ENCODE measurements at places on chromosomes 7 and 10.

DNA sequence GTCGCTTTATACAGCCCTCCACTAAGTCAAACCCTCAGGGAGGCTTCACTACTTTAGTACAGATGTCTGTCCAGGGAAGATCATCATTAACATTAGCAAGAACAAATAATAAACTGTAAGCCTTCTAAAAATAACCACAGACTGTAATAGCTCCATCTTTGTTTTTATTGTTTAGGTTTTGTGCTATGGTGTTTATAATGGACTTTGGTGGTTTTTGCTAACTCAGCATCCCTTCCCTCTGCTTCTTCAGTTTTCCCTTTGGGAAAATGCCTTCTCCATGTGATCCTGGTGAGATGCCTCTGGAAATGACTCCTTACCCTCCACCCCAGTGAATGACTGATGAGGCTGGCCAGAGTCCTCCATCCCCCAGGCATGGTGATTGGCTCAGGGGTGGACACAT, 131.3 kb downstream of the ICA1 start:
- no peak for DNase-seq

- no peak for DNase-seq
These were observed 79.6 kb downstream of the NHLRC2 start for GRCh38 chr10:113933894-113934532.

GRCh38 chr10:132192991-132193665, 6.4 kb downstream of the DPYSL4 start:
- DNase-seq: no peak

DNA sequence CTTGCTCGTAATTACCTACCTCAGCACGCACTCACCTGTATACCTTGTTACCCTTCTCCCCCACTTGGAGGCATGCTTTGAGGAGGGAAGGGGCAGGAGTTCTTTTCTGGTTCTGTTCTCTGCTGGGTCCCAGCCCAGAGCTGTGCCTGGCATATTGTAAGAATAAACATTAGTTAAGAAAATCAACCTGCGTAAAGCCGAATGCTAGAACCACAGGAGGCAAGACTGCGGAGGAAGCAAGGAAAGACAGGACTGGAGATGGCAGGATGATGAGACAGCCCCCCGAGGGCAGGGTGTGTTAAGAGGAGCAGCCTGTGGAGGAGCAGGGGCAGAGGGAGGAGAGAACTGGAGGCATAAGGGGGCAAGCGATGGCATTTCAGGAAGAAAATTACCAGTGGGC, 9.5 kb downstream of the C10orf53 start:
- no peak for DNase-seq

DNA sequence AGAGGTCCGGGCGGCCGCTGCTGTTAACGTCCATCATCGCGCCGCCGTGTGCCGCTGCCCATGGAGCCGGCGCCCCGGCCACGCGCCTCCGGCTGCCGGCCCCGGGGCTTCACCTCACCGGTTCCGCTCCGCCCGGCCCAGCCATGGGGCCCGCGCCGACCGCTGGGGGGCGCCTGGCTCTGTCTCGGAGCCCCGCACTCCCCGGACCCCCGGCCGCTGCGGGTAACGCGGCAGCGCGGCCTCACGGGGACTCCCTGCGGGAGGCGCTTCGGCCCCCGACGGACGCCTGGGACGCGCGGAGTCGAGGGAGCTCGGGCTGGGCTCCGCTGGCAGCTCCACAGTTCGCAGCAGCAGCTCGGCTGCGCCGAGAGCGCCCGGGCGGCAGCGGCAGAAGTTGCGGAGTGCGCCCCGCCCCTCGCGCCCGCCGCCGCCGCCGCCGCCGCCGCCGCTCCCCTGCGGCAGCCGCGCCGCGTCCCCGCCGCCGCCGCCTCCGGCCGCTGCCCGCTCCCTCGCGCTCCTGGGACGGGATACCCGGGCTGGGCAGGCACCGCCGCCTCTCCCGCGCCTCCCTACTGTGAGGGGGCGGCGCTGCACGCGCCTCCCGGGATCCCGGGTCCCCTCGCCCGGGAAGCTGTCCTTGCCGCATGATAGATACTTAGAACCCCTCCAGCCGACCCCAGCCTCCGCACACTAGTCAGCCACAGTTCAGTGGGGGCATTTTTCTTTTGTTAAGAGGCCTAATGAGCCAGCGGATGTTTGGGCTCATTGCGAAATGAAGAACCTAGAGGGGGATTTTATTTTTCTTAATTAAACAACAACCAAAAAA, at the start of gene HTR7:
Gene HTR7 (minus strand): TSS at position 405 of the 826 bp plus-strand sequence. CDS start 368 bp downstream, at position 37.
- peak; percentile 55 for DNase-seq

DNA sequence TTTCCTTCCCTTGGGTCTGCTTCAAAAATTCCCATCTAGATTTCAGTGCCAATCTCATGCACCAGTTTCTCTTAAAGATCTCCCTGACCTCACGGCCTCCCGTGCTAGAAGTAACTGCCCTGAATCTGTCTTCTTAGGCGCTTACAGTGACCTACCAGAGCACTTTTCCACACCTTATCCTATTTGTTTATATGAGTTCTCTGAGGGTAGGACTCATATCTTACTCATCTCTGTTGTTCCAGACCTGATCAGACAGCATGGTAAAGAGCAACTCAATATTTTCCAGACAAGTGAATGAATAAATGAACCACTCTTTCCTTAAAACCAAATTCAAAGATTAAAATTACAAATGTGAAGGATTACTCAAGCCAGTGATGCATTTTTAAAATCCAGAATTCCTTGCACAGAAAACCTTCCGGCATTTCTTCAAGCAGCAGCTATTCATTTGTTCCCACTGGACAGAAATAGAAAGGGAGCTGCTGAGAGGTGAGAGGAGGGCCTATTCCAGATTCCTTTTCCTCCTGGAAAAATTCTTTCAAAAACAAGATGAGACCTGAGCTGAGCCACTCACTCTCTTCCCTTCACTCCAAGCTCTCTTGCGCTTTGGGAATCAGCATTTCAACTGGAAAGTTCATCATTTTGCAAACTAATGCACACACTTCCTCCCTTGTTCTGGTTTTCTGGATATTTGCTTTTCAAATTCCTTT, 94.6 kb downstream of the ELMO1 start:
- DNase-seq: no peak

DNA sequence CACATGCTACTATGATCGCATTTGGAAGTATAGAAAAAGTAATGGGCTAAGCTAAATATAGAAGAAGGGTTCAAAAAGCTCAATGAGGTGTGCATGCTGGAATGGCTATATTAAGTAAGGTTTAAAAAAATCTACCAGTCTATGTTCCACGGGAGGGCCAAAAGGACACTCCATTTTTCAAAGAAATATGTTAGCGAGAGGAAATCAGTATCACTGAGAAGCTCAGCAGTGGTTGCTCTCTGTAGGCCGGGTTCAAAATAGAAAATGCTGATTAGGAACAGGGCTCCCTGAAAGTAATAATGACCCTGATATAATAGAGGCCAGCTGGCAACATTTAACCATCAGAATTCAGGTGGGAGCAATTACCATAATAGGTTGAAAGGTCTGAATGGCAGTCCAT, 224.5 kb upstream of the SEMA3E start:
- no peak for DNase-seq

DNA sequence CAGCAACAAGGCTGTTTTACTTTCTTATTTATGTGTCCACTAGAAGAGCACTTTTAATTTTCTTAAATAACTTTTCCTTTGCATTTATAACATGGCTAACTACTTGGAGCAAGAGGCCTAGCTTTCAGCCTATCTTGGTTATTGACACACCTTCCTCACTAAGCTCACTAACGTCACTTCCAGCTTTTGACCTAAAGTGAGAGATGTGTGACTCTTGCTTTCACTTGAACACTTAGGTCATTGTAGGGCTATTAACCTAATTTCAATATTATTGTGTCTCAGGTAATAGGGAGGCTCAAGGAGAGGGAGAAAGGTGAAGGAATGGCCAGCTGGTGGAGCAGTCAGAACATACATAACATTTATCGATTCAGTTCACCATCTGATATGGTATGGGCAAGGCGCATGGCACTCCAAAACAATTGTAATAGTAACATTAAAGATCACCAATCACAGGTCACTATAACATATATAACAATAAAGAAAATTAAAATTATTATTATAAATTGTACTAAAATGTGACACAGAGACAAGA, 95.0 kb upstream of the FAM20C start:
- DNase-seq: no peak
